Stimulated activated CD4-positive, alpha-beta T cell treated with anti-CD3 and anti-CD28 coated beads, Interleukin-15, amount 100 ng/mL, for 1 hour (primary cell): ENCODE measurements at places on chromosomes 1 and 21.

GRCh38 chr1:228152097-228152917 lies 2.6 kb downstream of the GJC2 start:
- no peak for DNase-seq

- DNase-seq: no peak
Observed at GRCh38 chr1:79430437-79430836, 423.9 kb upstream of the ADGRL4 start.

- DNase-seq: no peak
Observed at GRCh38 chr21:31334648-31335121, 9.4 kb downstream of the TIAM1 start.

DNA sequence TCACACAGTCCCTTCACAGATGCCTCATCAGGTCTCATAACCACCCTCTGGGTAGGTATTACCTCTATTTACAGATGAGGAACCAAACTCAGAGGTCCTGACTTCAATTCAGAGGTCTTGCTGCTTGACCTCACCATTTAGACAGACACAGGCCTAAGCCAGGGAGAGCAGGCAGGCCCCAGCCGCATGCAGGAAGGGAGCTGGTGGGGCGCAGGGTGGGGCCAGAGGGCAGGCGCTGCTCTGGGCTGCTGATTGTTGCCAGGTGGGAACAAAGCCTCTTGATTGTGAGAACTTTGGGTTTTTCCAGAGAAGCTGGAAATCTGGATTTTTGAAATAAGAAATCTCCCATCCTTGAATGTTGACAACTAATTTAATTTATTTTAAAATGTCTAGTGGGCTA lies 19.9 kb upstream of the PRELP start:
- no peak for DNase-seq

DNA sequence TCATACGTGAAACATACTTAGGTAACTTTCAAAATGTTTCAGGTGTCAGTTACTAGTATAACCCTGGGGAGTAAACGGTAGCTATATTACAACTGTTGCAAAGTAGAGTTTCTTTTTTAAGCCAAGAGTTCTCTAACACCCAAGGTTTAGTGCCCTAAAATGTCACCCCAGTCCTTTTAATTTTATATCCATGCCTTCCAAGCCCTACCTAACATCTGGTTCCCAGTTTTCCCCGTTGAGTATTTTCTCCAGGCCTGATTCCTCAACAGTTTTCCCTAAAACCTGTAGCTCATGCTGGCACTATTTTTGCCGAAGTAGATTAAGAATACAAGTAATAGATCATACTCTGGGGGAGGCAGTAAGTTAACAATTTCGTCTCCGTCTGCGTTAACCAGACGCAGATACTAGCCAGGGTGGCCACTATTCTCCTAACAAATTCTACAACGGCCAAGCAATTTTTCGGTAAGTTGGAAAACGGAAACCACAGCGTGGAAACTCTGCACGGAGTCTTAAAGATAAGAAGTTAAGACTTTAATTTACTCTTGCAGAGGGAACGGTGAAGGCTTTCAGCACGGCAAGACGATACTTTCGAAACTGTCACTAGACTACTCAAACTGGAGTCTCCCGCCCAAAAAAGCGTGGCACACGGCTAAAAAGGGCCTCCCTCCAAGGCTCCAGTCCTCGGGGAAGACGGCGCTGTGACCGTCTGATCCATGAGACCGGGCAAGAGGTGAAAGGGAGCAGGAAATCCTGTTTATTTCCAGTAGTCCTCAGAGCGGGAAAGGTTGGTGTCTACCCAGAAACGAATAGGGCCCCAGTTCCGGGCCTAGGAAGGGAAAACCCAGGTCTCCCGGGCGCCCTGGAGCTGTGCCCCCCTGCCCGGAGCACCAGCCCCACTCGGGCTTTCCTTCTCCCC lies 945 bp downstream of the SRSF4 start:
- no peak for DNase-seq

- no peak for DNase-seq
Observed at GRCh38 chr1:34278211-34278610, 101.5 kb downstream of the C1orf94 start.

DNA sequence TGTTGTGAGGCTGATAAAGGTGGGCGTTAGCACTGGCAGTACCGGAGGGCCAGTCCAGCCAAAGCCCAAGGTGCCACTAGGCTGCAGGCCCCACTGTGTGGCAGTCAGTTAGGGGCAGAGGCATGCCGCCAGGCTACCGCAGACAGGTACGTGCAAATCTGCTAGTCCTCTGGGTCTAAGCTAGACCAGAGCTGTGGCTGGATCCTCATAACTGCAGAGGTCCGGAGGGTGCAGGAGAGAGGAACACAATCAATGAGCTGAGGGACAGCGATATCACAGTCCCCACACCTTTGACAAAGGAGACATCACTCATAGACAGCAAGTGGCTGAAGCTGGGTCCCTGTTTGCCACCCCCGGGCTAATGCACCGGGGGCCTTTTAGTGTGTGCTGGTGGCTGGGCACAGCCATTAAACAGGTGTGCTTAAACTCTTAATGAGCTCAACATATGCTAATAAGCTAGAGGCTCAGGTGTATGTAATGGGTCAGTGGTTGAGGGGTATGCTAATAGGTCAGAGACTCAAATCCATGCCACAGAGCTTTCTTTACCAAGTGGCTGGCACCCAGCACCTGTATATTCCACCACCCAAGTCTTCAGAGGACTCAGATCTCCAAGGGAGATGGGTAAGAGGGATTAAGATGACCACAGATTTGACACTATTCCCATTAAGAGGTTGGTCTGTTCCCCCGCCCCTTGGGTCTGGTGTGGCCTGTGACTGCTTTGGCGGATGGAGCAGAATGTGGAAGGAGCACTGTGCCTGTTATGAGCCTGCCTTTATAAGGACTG lies 82.0 kb downstream of the GLIS1 start:
- no peak for DNase-seq

GRCh38 chr1:117564227-117565075 lies 41.4 kb upstream of the TENT5C start:
- DNase-seq: no peak

DNA sequence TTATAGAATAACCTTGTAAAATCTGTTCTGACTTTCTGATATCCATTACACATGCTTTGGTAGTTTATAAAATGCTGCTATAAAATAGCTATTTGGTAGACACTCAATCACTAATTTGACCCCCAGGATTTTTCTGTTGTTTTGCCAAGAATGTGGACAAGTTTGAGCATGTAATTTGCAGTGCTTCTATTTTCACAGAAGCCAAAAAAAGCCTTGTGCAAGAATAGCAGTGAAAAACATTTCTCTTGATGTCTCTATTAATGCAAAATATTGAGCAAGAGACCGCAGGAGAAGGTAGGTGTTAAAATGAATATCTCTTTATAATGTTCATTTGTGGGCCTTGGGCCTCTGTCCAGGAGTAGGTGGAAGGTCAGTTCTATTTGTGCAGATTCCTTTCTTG lies 22.5 kb downstream of the MAP3K7CL start:
- DNase-seq: no peak

DNA sequence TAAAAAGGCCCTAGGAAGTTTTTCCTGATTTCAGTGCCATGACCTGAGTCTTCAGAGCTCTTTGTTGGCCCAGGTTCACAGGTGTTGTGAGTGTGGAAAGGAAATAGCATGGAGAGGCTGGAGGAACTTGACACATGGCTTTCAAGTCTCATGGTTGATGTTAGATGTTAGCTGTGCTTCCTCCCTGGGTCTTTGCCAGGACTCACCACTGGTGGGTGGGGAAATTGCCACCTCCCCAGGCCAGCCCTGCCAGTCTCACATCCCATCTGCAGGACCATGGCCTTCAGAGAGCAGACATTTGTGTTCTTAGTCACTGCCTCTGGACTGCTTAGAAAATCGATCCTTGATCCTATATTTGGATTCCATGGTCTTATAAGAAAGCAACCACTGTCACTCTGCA lies 383.2 kb downstream of the DISC1 start:
- no peak for DNase-seq

DNA sequence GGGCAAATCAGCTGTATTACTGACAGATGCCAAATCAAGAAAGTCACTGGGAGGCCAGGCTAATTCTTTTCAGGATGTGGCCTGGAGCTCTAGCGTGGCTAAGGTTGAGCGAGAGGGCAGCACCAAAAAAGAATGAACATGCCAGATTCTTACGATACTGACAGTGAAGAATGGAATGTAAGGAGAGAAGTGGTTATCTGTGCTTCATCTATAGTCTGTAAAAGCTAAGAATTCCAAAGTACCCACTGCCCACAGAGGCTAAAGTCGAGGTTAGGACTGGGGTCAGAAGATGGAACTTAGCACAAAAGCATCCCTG lies 32.7 kb downstream of the TFAP2E start:
- DNase-seq: no peak

- no peak for DNase-seq
Observed at GRCh38 chr21:44778499-44778911, 23.1 kb downstream of the UBE2G2 start.
